Activated naive CD4-positive, alpha-beta T cell (primary cell): ENCODE measurements at places on chromosomes 11 and 22.

DNA sequence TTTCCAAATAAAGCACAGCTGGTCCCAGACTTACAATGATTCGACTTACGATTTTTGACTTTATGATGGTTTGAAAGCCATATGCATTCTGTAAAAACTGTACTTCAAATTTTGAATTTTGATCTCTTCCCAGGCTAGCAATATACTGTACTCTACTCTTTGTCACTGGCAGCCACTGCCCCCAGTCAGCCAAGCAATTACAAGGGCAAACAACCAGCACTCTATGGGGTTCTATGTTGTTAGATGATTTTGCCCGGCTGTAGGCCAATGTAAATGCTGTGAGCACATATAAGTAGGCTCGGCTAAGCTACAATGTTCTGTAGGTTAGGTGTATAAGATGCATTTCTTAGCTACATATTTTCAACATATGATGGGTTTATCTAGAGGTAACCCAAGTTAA lies 217.3 kb downstream of the RAB38 start:
- no peak for DNase-seq

- no peak for DNase-seq
These were observed 1.3 kb upstream of the SSH3 start for GRCh38 chr11:67301951-67302516.

DNA sequence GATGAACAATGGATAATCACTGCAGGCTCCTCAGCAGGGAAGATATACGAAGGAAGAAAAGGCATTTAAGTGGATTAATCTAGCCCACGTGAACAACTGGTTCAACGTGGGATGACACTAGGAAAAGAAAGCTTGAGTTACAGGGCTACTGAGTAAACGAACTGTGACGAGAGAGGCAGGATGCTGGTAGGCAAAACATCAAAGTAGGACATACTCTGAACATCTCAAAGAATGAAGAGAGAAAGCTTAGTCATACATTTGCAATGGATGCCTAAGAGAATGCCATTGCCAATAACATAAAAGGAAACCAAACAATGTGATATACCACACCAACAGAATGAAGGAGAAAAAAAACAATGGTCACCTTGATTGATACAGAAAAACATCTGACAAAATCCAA lies 12.9 kb downstream of the USP28 start:
- no peak for DNase-seq

DNA sequence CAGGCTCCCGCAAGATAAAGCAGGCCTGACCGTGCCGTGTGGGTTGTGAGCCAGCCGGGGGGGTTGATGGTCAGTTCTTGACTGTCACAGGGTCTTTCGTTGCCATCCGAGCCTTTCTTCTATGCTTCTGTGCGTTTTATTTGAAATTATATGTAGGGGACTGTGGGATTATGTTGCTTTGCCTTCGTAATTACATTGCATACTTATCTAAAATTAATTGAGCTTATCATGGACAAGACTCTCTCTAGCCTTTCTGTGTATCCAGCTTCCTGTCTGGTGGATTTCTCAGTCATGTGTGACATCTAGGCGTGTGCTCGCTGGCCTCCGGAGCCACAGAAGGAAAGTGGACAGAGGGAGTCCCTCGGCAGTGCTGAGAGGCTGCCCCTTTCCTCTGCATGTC lies 93.2 kb downstream of the TBC1D22A start:
- no peak for DNase-seq

- DNase-seq, result no peak
These were observed 48.9 kb upstream of the KIRREL3 start for GRCh38 chr11:127049486-127049885.

GRCh38 chr11:5992604-5993251 lies 5.9 kb upstream of the OR52L1 start:
- no peak for DNase-seq

- DNase-seq, result no peak
These were observed 37.4 kb downstream of the C2CD3 start for GRCh38 chr11:74133436-74133835.

GRCh38 chr11:61587541-61587941 lies 6.7 kb upstream of the SYT7 start:
- DNase-seq, result peak; percentile 45

DNA sequence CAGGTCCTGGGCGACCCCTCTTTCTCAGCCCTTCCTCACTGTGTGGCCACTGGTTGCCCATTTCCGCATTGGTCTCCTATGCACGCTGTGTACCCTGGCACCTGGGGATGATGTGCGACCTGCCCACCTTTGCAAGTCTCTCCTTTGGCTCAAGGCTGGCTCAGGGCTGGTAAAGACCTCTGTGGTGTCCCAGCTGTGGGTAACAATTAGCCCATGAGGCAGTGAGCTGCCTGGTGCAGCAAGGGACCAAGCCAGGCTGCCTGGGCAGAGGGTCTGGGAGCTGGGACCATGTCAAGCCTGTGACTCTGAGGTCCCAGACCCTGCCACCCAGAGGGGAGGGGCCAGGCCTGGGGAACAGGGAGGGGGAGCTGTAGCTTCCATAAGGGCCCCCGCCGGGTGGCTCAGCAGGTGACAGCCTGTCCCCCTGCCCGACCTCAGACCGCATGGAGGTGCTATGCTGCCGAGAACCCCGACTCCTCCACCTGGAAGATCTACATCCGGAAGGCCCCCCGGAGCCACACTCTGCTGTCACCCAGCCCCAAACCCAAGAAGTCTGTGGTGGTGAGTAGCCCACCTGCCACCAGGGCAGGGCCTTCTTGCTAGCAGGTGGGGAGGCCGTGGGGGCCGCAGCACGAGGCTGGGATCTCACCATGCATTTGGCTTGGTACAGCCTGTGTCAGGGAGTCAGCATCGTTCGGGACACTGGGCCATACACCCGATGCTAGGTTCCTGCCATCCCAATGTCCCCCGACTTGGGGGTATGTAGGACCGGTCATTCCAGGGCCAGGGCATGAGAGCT lies 112.5 kb downstream of the KCNQ1OT1 start:
- no peak for DNase-seq

DNA sequence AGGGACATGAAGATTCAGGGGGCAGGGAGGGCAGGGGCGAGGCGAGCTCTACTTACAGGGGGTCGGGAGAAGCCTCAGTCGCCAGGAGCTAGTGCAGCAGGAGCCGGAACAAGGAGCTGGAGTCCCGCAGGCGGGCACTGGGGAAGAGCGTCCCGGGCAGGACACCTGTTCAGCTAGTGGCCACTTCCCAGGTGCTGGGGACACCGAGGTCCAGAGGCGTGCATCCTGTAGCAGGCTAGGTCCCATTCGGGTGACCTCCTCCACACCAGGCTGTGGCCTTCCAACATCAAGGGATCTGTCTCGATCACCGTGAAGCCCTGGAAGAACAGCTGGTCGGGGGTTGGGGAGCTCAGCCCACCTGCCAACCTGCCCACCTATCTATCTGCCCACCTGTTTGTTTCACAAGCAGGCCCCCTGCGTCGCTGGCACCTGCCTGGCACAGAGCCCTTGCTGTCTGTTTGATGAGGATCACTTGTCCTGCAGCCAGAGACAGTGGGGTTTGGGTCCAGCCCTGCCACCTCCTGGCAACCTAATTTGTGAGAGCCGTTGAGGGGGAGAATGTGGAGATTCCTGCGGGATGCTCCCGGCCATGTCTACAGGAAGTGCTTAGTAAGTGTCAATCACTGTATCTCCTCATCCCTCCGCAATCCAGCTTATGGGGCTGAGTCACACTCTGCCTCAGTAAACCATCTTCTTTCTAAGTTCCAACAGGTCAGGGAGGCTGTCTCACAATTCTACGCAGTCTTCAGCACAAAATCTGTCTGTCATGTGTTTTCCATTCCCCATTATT lies 940.9 kb downstream of the BRD1 start:
- no peak for DNase-seq

DNA sequence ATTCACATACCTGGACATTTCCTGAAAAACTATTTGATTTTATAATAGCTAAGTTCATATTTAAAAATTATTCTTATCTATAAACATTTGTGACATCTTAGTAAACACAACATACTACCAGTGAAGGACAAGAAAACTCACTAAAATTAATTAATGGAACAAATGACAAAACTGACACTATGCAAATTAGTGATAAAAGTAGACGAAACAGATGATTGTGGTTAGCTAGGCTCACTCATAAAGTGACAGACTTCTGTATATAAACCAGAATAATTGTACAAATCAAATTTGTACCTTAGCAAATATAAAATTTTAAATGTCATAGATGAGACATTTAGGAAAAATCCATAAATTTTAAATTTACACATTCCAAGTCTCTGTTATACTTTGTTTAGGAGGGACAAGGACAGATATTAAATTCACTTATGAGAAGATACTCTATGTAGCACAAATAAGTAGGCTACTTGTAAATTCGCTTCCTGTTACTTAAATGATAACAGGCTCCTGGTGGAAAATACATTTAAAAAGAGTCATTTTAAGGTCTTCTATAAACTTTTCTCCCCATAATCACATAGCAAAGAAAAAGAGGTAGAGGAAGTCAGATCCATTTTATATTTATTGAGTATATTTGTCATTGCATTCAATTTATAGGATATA lies 81.2 kb downstream of the KIF18A start:
- DNase-seq, result no peak

GRCh38 chr11:102802341-102802740 lies 4.4 kb upstream of the MMP1 start:
- DNase-seq, result no peak

DNA sequence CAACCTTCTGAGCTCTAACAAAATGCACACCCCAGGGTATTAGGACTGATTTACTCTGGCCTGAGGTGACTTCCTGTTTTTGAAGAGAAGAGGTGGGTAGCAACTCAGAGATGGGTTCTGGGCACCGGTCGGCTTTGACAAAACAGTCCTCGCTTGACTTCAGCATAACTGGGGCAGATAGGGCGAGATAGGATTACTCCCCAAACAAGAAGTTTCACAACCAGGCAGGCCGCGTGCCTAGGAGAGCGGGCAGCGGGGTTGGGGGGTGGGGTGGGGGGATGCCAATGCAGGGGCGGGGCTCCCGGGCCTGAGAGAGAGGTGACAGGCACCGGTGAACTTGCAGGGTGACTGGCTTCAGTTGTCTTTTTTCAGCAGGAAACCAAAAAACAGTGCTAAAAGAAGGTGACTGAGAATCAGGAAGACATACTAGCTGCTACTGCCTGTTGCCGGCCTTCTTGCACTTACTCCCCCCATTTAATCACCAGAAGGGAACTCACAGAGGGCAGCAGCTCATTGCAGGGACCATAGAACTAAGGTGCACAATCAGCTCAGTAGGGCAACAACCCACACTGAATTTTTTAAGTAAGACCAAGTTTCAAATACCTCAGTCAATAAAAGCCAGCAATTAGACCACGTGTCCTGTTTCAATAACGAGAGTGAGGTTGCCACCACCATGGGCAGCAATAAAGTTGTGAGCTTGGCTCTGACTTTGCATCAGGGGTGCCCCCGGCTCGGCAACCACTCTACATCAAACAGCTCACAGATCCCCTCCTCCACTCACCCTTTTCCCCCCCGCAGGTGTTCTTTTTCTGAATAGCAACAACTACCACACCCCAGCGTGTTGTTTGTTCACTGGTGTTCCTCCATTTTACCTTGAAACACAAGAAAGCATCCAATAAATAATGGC lies 37.2 kb upstream of the ETS1 start:
- peak; percentile 62 for DNase-seq

DNA sequence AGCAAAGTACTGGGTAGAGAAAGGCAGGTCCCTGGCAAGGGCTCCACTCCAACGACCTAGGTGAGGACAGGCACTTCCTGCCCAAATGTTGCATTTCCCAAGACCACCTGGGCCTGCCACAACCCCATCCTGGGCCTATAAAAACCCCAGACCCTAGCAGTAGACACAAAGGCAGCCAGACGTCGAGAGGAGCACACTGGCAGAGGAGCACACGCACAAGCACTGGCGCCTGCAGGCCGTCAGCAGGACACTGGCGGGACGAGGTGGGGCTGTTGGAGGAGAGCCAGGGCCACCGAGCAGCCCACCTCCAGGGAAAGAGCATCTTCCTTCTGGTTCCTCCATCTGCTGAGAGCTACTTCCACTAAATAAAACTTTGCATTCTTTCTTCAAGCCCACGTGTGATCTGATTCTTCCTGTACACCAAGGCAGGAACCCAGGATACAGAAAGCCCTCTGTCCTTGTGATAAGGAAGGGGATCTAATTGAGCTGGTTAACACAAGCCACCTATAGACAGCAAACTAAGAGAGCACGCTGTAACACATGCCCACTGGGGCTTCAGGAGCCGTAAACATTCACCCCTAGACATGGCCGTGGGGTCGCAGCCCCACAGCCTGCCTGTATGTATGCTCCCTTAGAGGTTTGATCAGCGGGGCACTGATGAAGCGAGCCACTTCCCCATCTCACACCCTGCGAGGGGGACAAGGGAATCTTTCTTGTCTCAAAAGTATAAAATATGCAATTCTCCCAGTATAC lies 89.7 kb upstream of the MTMR2 start:
- no peak for DNase-seq

- DNase-seq, result no peak
These were observed 328.5 kb downstream of the CNTN5 start for GRCh38 chr11:99349151-99349673.

DNA sequence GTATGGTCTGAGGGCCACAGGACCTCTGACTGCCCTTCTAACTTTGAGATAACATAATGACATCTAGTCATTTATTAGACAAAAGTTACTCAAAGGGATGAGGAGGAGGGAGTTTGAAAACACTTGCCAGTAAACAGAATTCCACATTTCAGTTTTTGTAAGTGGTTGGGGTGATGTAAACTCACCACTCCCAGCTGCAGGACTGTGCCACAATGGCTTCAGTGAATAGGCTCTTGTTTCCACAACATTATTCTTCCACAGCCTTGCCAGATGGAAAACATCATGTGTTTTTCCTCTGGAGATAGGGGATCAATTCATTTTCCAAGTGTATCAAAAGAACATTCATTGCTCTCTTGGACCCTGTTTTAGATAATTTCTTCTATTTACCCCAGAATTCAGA lies 147.2 kb upstream of the BDNF start:
- DNase-seq, result no peak

- no peak for DNase-seq
These were observed 14.0 kb downstream of the GRAMD1B start for GRCh38 chr11:123443851-123444623.

DNA sequence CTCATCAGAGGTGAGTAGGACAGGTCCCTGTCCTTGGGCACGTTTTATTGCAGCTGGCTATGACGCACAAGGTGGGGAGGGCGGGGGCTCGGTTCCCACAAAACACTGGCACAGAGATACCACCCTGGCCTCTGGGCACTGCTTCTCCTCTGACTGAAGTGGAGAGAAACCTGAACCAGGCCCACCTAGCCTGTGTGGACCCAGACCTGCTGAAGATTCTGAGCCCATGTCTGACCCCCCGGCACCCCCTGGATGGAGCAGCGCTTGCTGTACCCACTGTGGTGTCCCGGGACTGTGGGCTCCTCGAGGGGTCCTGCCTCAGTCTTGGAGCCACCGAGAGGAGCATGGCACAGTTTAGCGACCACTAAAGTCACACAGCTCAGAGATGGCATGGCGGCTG lies 72.6 kb downstream of the PARVB start:
- no peak for DNase-seq
